Fibroblast of skin of left biceps (primary cell): ENCODE measurements at places on chromosomes 7 and 10.

- DNase-seq = peak; percentile 22
These were observed 126.9 kb downstream of the CNNM2 start for GRCh38 chr10:103044942-103045489.

DNA sequence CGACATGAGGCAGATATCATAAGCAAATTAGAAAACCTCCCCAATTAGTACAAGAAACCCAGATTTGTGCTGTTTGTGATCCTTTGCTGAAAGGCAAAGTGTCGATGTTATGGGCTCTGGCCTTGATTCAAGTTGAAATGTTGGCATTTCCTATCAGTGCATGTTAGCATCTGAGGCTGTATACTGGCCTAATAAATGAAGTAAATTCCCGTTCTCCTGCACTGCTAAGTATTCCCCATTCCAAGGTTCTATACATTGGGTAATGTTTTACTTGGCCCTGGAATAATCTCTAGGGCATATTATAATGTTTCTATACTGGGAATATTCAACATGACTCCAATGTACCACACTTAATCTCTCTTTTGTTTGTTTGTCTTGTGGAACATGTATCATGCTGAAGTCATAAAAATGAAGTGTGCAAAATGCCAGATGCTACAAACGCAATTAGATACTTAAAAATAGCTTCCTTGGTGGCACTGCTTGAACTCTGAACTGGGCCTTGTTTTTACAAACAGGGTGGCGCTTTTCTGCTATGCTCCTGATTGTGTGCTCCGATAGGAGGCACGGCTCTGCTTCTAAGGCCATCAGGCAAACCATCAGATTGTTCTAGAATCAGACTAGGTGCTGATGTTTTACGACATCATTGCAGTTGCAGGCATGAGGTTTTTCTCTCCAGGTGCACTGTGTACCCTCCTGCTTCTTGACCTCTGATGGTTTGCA, 156.7 kb upstream of the TCF7L2 start:
- no peak for DNase-seq

DNA sequence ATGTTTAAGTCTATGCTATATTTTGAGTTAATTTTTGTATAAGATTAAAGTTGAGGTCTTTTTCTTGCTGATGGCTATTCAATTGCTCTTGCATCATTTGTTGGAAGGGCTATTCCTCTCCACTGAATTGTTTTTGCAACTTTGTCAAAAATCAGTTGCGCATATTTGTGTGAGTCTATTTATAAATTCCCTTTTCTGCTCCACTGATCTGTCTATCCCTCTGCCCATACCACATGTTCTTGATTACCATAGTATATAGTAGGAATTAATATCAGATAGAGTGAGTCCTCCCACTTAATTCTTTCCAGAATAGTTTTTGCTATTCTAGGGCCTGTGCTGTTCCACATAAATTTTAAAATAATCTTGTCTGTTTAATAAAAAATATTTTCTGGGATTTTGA, 152.4 kb upstream of the ADCY1 start:
- peak; percentile 67 for DNase-seq

DNA sequence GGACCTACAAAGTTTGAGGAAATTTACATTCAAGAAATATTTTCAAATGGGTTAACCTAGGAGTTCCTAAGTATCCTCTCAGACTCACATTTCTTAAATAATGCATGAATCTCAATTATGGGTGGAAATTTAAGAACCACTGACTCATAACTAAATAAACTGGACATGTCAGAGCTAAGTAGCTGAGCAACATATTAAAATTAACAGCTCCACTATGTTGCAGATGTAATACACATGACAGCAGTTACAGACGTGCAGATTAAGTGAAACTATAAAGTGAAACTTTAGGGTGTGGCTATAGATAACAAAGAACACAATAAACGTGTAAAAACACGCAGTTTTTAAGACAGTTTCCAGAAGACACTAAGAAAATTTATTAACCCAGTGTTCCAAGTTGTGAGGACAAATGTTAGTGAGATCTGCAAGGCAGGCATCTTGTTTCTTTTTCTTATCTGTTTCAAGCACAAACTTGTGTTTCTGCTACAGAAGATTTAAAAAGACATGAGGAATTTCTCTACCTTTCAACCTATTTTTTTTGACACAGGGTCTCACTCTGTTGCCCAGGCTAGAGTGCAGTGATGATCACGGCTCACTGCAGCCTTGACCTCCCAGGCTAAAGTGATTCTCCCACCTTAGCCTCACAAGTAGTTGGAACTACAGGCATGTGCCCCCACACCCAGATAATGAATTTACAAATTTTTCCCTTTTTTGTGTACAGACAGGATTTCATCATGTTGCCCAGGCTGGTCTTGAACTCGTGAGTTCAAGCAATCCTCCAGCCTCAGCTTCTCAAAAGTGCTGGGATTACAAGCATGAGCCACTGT, 25.3 kb downstream of the DNMBP start:
- DNase-seq = no peak

- no peak for DNase-seq
These were observed 415.5 kb upstream of the CHRM2 start for GRCh38 chr7:136452949-136453348.

- DNase-seq = no peak
These were observed 85.2 kb downstream of the IGF2BP3 start for GRCh38 chr7:23385140-23385539.

GRCh38 chr7:128146052-128146451, 95.0 kb upstream of the LEP start:
- no peak for DNase-seq

DNA sequence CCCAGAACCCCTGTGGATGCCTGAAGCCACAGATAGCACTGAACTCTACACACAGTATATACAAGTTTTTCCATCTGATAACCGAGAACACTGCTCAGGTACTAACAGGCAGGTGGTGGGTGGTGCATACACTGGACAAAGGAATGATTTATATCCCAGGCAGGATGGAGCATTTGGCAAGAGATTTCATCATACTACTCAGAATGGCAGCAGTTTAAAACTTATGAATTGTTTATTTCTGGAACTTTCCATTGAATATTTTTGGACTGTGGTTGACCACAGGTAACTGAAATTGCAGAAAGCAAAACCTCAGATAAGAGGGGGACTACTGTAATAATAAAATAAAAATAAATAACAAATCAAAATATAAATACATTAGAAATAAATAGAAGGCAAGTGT, 10.9 kb upstream of the KCNMA1 start:
- no peak for DNase-seq

- DNase-seq = no peak
These were observed 34.5 kb downstream of the TSPAN14 start for GRCh38 chr10:80488539-80489066.

DNA sequence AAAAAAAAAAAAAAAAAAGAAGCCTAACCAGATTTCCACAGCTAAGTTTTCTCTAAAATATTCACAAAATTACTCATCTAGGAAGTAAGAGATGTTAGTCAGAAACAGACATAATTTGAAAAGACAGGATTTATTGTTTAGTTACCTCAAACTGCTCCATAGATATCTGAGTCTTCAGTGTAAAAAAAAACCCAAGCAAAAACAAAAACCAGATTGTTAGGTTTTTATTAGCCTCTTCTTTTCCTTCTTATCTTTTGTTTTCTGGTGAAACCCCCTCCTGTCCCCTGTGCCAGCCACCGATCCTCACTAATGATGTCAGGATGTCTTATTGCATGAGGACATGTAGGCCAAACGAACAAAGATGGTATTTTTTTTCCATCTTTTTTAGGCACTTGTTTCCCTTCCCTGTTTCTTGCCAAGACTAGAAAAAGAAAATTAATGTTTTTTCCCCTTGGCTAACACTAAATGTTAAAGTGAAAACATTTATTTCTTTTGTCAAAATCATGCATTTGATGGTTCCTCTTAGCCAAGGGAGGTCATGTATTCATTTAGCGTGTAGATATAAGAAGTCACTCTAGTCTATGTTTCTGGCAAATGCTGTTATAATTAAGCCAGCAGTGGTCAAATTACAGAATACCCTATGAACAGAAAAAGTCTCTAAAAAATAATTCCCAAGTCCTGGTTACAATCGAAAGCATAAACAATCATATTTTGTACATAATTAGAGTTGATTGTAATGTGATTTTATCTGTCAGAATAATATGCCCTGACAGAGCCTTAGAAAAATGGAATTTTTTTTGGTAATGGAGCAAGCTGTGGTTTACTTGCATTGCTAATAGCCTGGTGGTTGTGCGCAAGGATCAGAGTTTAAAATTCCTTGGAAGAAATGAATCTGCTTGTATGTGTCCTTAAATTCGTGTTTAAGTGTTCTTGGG, 702.4 kb upstream of the FZD8 start:
- DNase-seq = no peak

DNA sequence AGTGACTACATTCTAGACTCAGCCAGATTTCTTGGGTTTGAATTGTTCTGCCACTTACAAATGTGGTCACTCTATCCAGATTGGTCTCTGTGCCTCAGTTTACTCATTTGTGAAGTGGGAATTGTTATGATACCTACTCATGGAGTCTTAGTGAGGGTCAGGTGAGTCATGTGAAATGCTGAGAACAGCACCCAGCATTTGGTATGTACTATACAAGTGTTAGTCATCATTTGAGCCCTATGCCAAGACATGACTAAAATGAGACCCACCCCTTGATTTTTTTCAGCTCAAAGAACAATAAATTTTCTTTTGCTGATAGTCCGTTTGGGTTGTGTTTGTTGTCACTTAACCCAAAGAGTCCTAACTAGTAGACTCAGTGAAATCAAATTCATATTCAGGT, 92.8 kb downstream of the CHN2 start:
- DNase-seq = peak; percentile 52

GRCh38 chr10:93071674-93072224, 1.9 kb upstream of the CYP26A1 start:
- no peak for DNase-seq

DNA sequence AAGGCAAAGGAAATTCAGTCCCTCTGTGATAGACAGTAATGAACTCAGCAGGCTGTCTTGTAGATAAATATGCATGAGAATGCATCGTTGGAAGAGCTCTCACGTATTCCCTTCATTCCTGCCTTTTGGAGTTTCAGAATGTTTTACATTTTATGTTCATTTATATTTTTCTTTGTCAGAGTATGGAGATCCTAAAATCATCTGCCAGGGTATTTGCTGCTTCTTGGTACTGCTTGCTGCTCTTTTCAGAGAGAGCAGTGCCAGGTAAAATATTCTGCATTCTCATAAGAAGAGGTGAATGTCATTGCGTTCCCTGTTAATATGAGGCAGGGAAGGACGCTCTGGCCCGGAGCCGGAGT, 290.2 kb downstream of the CCDC3 start:
- DNase-seq = no peak

- no peak for DNase-seq
These were observed 13.8 kb upstream of the AKR1B1 start for GRCh38 chr7:134472572-134473244.

- no peak for DNase-seq
These were observed 33.1 kb downstream of the HBP1 start for GRCh38 chr7:107201795-107202450.
